ENCODE measurements at places on chromosomes 3 and 15.

DNA sequence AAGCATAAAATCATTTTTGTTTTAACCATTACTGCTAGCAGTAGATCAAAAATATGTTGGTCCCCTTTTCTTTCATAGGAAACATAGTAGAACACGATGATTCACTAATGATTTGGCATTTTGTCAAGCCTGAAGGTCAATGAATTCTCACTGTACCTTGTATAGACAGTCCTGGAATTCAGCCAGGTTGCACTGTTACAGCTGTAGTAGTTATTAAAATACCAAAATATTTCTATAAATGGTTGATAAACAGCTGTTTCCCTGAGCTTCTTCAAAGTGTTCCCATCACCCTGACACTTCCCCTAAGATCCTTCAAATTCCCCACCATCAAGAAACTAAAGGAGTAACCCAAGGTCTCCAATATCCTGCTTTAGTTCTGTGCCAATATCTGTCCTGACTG, 200.9 kb downstream of the ATP8B4 start:
- DNase-seq = no peak

DNA sequence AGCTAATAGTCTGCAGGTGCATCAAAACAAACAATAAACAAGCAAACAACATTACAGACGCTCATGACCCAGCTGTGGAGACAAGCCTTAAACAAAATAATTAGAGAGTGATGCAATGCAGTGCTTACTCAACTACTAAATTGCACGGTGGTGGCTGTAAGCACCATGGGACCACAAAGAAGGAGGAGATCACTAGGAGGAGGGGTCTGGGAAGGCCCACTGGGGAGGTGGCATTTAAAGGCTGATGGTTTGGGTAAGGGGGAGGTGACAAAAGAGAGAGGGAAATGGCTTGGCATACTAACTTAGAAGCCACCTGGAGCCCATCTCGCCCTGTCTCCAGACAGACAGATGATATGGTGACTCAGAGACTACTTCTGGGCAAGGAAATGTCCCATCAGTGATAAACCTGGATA, 516.7 kb downstream of the FOXP1 start:
- DNase-seq = no peak

GRCh38 chr15:48777645-48778330, 33.1 kb downstream of the CEP152 start:
- DNase-seq = no peak

- no peak for DNase-seq
These were observed 385.4 kb downstream of the MFSD1 start for GRCh38 chr3:159187232-159187631.

- no peak for DNase-seq
These were observed 1.7 kb upstream of the SLC4A7 start for GRCh38 chr3:27485866-27486265.

DNA sequence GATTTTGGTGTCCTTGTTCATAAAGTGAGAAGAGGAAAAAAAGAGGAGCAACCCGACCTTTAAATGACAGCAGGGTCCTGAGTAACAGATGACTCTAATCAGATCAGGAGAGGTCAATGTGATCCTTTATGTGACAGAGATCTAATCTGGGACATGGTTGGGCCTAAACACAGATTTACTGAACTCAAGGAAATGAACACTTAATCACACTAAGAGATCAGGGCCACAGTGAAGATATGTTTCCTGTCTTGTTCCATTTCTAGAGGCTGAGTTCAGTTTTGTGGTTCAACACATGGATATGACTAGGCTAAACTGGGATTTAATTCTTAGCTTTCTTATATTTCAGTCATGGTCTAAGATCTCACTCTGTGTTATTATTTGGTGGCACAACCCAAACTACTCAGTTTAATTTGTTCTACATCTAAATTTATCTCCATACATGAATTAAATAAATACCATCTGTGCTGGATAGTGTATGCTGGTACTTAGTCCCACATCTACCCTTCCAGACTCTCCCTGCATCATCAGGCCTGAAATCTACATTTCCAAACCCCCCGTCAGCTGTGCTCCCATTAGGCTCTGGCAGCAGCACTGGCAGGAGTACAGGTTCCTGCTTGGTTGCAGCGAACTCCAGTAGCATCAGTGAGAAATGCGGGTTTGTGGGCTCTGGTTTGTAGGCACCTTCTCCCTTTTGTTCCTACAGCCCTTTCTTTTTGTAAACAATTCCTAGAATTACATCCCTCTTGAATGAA, 22.6 kb downstream of the SFMBT1 start:
- no peak for DNase-seq

- no peak for DNase-seq
These were observed 168.9 kb upstream of the RGMA start for GRCh38 chr15:93257920-93258319.

GRCh38 chr3:61387817-61388216, 136.6 kb upstream of the FHIT start:
- no peak for DNase-seq

DNA sequence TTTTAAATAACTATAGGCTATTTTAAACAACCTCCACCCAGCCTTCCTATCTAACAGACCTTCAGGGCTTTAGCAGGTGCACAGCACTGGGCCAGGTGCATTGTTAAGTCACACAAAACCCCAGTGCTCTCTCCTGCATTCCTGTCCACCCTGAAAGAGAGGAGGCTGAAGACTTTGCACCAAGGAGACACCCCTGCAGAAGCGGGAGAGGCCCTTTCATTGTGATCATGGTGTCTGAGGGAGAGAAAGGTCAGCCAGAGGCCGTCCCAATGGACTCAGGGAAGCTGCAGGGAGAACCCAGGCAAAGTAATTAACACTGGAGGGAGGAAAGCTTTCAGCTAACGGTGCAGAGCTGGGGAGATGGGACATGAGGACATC, 5.2 kb downstream of the LRIG1 start:
- DNase-seq = no peak

DNA sequence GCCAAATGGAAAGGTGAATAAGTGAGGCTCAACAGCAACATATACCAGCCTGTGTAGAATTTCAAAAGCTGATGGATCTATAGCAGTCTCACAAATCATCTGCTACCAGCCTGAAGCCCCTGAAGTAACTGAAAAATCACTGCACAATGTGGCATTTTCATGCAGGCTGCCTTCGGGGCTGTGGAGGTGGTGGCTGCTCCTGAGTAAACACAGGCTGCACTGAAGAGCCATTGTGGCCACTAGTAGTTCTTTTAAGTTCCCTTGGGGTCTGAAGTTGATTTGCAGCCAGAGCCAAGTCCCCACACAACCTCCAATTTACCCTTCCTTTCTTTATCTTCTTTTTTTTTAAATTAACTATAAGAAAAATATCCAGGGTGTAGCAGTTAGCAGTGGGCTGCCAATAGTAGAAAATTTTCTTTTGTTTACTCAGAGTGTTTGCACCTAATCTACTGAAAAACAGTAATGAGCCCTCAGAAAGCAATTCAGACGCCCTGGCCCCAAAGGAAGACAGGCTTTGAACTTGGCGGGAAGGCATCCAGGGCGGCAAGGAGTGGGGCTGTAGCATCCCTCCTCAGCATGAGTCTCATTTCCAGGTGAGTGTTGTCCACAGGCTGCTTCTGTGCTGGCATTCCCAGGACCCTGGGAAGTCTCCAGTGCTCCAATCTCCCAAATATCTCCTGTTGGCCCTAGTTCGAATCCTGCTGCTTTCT, 13.3 kb upstream of the SUSD5 start:
- no peak for DNase-seq

- DNase-seq = no peak
These were observed 326.6 kb upstream of the DPH6 start for GRCh38 chr15:35872577-35872976.

GRCh38 chr3:39075910-39076309, 24.1 kb downstream of the WDR48 start:
- DNase-seq = no peak

GRCh38 chr3:69108811-69109210, 13.6 kb downstream of the LMOD3 start:
- DNase-seq = no peak

DNA sequence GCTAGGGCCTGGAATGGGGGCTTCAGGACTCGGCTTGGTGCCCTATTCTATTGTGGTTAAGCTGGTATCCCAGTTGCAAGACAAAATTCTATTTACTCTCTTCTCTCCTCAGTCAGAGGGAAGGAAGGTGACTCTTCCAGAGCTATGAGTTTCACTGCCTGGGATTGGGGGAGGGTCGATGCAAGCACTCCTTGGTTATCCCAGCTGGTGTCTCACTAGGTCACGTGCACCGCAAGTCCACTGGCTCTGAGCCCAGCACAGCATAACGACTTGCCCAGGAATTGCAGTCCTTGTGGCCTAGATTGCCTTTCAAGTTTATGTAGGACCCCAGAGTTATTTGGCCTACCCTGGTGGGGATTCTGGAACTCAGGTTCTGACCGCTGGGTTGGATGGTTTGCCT, 958.8 kb downstream of the IGSF11 start:
- no peak for DNase-seq

GRCh38 chr15:89406218-89406939, 71.8 kb upstream of the POLG start:
- DNase-seq = no peak

DNA sequence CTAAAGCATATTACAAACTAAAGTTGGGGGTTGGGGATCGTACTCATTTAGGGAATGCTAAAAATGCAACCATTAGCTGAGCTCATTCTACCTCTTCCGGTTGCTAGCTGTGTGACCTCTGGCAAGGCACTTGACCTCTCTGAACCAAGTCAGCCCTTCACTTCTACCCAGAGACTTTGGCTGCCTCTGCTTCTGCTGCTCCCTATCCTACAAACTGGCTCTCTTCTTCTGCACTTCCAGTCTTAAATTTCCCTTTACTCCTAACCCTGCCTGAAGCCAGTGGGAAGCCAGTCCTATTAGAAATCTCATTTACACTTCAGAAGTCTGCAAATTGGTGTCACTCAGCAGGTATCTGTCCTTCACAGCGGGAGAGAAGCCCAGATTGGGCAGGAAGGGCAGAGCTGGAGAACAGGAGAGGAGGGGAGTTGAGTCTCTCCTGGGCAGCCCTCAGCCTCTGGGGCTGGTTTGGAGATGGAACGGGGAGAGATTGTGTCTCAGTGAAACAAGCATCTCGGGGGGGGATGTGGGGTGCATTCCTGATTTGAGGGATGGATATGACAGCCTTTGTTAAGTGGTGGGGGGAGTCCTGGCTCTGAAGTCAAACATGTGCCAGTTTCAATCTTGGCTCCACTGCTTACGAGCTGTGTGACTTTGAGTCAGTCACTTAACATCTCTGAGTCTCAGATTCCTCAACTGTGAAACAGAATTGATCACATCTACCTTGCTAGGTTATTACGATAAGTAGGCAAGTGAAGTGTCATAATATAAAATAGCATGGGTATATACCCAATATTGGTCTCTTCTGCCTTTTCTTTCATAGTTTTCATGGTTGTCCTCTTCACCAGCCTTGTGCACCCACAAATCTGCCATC, 7.8 kb upstream of the AEN start:
- DNase-seq = no peak

GRCh38 chr15:74259821-74260607, 23.9 kb downstream of the CCDC33 start:
- DNase-seq = no peak

GRCh38 chr3:174162550-174162949, 696.6 kb upstream of the NAALADL2 start:
- no peak for DNase-seq

- DNase-seq = no peak
These were observed 43.5 kb downstream of the PTH1R start for GRCh38 chr3:46921041-46921440.

- DNase-seq = no peak
These were observed 75.8 kb upstream of the UMPS start for GRCh38 chr3:124654470-124654845.

- no peak for DNase-seq
These were observed 56.2 kb downstream of the EIF3J start for GRCh38 chr15:44593042-44593736.

DNA sequence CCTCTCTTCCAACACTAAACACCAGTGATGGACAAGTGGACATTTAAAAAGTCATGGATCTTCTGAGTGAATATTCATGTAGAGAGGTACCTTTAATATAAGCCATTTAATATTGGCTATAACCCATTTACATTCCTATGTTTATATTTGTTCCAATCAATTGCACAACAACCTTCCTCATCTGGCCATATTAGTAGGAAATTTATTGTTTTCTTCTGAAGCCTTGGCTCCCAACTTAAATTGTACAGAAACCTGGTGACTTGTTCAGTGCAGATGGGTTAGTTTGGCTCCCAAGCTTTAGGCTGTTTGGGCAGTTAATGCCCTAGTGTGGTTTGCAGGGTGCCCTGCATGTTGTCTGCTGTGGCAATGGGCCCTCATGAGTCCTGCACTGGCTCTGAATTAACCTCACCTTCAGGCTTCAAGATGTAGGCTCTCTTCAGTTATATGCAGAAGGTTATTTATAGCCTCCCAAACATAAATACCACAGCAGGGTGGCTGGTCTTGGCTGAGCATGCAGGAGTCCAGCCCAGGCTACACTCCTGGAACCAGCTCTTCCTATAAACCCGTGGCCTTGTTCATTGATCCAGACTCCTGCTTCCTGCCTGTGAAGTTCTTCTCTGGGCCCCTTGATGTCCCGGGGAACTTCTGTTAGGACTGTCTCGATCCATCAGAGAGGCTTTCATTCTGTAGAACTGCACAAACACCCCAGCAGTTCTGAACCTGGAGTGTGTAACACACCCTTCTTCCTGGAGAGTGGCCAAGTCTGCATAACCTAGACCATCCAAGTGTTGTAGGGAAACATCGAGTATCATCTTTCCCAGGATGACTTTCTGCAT, 57.0 kb downstream of the DUT start:
- DNase-seq = peak; percentile 8

GRCh38 chr3:64916192-64916798, 228.5 kb upstream of the ADAMTS9 start:
- DNase-seq = no peak

- DNase-seq = no peak
These were observed 18.1 kb downstream of the ARL8B start for GRCh38 chr3:5140230-5140621.

DNA sequence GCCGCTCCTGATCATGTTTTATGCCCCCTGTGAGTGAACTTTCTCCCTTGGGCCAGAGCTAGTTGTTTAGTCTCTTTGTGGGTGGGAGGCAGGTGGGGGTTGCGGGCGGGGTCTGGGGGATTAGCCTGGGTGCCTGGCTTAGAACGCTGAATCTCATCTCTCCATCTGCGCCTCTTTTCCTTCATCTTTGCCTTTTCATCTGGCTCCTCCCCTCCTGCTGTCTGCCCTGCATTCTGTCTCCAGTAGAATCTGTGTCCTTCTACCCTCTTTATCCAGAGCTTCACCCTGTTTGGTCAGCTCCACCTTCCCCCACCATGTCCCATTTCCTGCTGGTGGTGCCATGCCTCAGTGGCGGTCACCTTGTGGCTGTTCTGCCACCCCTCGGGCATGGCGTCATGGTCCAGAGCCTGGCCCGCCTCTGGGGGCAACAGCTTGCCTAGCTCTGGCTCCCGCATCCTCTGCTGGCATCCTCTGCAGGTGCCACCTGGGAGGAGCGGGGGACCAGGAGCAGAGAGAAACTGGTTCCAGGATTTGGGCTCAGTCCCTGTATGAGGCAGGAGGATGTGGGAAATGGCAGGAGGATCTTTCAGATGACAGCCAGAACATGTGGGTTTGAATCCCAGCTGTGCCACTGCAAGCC, 44.3 kb downstream of the PDIA5 start:
- no peak for DNase-seq

DNA sequence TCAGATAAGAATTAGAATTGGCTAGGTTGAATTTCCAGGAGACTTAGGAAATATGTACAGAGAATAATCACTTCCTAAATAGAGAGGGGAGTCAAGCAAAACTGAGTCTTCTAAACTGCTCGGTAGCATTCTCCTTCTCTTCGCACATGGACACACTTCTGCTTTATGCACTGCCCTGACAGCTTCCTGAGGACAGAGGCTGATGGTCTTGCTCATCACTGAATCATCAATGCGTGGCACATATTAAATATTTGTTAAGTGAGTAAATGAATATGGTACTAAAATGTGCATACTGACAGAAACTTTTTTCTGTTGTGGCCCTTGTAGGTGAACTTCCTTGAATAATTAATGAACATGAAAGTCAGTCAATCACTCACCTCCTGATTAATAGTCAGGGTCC, 315.5 kb downstream of the FHIT start:
- no peak for DNase-seq
